ENCODE measurements at places on chromosomes 2 and 18. TPM values are rescaled to one million over a fixed set of nuclear protein-coding genes. Genes with fewer than 3 reads are reported as not detected.

DNA sequence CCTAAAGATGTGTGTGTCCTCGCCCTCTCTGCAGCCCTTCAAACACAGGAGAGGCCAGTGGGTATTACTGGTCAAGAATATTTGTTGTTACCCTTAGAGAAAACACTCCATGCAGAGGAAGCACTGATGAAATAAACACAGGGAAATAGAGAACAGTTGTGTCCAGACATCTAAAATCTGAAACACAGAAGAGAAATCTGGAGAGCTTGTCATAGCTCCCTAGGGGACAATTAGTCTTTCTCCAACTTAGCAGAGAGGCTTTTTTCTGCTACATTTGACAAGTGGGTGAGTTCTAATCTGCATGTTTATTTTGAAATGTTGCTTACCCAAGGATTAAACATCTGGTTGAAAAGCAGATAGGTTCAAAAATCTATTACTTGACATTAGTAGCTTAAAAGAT lies 190.1 kb downstream of the CTNNA2 start:
- DNase-seq, result no peak

GRCh38 chr2:11026286-11026921 lies 114.7 kb downstream of the KCNF1 start:
- DNase-seq, result peak; percentile 36

- DNase-seq, result no peak
These were observed 208.8 kb upstream of the SALL3 start for GRCh38 chr18:78770823-78771139.

DNA sequence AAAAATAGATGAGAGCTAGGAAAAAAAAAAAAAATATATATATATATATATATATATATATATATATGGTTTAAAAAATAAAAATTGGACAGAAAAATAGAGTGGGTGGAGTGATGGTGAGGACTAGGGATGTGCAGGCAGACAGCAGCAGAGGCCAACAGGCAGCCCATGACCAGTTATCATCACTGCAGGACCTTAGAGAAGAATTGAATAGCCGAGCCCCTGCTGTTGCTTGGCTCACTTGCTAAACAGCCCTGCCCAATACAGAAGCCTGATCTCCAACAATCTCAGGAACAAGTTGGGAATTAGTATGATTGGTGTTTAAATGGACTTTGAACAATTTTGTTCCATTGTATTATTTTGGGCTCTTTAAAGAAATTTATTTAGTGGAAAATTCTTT lies 967.5 kb upstream of the PIK3C3 start:
- no peak for DNase-seq

DNA sequence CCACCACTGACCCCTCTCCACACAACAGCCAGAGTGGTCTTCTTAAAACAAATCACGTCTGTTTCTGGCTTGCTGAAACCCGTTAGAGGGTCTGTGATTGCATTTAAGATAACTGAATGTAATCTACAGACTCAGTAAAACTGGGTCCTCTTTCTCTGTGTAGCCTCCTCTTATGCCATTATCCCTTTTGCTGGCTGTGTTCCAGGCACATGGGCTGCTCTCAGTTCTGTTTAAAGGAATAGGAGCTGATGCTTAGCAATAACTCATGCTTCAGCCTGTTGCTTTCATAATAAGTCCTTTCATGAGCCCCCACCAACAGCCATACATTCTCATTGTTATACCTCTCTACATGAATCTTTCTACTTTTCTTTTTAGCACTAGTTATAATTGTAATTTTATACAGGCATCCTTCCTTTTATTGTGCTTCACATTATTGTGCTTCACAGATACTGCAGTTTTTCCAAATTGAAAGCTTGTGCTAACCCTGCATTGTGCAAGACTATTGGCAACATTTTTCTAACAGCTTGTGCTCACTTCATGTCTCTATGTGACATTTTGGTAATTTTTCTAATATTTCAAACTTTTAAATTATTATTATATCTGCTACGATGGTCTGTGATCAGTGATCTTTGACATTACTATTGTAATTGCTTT lies 782.6 kb downstream of the MBD2 start:
- no peak for DNase-seq

DNA sequence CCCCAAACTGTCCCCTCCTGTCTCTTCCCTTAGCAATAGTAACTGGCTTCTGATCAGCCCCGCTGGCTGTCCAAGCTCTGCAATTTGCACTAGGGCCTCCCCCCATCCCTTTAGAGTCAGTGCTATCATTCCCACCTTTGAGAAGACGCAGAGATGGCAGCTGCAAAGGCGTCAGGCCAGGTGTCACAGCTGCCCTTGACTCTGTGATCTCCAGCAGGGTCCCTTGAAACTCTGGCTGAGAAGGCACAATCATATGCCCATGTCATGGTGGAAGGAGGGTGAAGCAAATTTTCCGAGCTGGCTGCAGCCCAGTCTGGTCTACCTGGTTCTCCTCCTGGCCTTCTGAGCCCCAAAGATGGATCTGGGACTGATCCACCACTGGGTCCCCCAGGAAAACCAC lies 49.2 kb upstream of the TEX51 start:
- DNase-seq, result no peak

GRCh38 chr18:68114989-68115388 lies 598.5 kb upstream of the DSEL start:
- no peak for DNase-seq

GRCh38 chr2:237885111-237885930 lies 25.9 kb downstream of the RAMP1 start:
- DNase-seq, result no peak

GRCh38 chr18:12408247-12408869 lies 629 bp downstream of the PRELID3A start:
- DNase-seq, result no peak

DNA sequence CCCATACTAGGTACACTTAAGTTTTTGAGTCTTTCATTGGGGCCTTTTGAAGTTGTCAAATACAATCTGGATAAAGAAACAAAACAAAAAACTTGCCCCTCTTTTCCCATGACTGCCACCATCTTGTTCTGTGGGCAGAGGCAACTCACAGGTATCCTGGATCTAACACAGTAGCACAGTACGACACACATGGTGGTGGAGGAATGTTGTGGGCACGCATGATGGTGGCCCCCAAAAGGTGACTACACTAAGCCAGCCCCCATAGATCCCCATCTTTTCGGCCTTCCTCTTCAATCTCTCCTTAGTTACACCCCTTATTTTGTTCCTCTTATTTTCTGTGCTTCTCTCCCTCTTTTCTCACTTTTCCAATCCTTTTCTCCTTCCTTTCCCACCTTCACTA lies 4.5 kb upstream of the STPG4 start:
- no peak for DNase-seq

DNA sequence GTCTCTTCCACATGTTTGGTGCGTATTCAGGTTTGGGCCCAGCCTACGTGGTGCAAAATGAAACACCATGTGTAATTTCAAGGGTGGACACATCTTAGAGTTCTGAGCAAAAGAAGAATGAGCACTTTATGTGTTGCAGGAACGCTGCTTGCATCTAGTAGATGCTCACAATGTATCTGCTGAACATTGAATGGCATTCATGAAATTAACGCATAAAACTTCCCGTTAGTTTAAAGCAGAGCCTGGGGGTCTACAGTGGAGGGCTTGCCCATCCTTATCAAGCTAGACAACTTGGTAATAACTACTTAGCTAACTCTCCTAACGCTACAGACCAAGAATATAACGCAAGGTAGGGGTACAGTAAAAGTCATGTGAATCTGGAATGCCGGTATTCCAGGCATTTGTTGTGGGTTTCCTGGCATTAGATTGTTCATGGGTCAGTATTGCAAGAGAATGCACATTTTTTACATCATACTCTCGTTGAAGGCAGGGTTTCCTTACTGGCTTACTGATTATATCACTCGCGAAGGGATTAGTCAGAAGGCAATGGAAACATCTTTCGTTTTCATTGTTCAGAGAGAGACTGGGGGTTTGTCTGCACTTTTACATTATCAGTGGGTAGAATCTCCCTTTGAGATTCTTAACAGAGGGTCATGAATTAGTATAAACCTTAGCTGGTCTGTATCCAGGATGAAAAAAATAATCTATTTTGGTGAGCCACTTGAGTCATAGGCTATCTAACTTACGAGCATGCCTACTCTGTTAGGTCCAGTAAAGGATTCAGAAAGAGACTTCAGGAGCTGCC lies 229.5 kb upstream of the EPAS1 start:
- no peak for DNase-seq

- no peak for DNase-seq
These were observed 11.2 kb downstream of the NABP1 start for GRCh38 chr2:191688934-191689695.

MAP2 gene
- total RNA-seq, result 82.1 TPM

DOCK10 gene
- 40.7 TPM for total RNA-seq

GKN2 gene
- 10.5 TPM for total RNA-seq

Data from upper lobe of left lung (tissue), 6 donors.